ENCODE measurements at places on chromosomes 4 and X.

DNA sequence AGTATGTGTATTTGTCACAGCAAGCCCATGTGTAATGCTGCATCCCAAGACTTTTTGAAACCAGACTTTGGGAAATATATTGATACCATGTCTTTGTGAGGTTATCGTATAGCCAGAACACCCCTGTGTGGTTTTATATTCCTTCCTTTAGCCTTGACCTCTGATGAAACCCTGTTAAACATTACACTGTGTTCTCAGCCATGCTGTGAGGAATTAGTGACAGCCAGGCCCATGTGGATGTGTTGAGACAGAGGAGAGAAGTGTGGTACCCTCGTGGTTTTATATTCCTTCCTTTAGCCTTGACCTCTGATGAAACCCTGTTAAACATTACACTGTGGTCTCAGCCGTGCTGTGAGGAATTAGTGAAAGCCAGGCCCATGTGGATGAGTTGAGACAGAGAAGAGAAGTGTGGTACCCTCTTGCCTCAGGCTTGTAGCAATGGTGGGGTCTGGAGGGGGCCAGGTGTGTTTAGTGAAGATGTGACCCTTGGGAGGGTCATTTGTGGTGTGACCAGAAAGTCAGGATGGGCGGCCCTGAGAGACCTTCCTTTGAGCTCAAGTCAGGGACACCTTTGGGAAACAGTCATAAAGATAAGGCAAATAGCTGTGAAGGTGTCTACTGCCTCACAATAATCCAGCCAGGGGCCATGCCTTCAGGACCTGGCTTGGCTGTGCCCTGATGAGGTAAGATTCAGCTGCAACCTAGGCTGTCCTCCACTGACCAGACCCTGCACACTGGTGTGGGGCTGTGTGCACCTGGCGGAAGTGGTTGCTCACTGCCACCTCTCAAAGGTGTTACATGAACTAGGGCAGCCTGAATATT, 110.0 kb downstream of the IRF2 start:
- DNase-seq = no peak

DNA sequence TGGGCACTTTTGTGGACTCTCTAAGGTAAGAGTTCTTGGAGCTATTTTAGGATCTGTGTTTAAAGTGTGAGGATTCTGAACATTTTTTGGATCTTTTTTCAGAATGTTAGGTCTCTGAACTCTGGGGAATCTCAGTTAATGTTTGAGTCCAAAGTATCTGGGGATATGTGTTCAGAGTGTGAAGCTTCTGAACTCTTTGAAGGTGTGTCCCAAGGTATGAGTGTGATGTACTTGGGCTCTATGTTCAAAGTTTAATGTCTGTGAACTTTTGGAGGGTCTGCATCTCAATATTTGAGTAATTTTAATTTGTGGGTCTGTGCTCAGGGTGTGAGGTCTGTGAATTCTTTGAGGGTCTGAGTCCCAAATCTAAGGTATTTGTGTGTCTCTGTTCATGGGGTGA, 35.4 kb upstream of the PAGE4 start:
- DNase-seq = no peak

DNA sequence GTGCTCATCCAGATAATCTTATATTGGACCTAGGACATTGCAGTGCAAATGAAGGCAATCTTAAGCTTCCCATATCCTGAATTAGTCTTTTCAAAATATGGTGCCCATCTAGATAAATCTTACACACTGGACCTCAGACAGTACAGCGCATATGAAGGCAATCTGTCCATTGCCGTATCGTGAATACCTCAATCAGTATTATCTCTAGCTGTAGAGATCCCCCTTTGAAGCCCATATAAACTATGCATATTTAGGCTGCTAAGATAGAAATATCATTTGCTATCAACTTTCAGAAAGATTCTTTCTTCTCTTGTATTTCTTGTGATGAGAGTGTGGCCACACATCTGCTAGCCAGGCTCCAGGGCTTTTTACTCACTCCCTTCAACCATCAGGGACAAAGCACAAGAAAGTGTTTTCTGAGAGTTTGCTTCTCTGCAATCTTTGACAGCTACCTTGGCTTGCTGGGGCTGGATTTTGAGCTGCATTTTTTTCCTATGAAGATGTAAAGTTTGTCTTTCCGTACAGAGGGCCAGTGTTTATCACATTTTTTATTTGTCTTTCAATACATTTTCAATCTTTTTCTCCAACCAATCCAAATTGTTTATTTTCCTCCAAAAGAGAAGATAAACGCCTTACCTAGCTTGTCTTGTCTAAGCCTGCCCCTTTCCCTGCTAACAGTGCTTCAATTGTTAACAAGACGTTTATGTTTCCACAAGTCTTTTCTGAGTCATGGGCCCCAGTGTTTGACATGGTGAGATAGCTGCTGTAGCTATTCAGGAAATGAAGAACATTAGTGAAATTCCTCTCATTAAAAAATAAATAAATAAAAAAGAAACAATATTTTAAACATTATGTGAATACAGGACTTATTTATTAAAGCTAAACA, 57.6 kb upstream of the FAT1 start:
- DNase-seq = no peak

DNA sequence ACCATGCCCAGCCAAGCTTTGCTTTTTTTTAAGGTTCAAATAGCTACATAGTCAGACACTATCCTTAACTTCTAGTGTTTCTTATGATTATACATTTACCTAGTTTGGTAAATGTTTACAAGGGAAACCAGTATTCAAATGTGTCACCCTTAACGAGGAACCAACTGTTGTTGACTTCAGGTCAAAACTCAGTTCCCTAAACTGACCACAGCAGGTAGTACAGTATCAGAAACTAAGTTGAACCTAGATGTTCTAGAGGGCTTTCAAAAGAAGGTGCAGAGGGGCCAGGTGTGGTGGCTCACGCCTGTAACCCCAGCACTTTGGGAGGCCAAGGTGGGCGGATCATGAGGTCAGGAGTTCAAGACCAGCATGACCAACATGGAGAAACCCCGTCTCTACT, 11.3 kb downstream of the GPC4 start:
- no peak for DNase-seq

DNA sequence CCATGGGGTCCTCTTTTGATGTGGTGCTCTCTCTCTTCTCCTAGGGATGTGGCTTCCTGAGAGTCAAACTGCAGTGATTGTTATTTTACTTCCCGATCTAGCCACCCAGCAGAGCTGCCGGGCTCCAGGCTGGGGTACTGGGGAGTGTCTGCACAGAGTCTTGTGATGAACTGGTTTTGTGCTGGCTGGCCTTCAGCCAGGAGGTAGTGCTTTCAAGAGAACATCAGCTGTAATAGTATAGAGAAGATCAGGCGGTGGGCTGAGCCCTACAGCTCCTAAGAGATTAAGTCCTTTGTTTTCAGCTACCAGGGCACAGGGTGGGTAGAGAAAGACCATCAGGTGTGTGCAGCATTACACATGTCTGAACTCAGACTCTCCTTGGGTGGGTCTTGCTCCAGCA, 59.0 kb upstream of the AGTR2 start:
- DNase-seq = no peak

GRCh38 chr4:165458471-165458870, 79.7 kb downstream of the CPE start:
- no peak for DNase-seq

GRCh38 chr4:16896881-16897750, 1.3 kb downstream of the LDB2 start:
- no peak for DNase-seq

DNA sequence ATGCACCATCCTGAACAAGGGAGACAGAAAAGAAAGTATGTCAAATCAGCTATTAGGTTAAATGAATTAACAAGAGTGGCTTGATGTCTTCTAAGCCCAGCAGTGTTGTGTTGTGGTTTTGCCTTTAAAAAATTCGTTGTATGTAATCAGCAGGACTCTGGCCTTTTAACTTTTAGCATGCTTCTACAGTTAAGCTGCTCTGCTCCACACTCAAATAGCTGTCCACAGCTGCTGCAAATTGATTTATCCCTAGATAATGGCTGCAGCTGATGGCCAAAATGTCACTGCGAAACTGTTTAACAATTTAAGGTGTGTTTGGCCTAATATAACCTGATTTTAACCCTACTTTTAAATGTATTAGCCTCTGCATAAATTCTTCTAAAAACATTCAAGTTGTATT, 85.8 kb downstream of the CXXC4 start:
- DNase-seq = no peak

DNA sequence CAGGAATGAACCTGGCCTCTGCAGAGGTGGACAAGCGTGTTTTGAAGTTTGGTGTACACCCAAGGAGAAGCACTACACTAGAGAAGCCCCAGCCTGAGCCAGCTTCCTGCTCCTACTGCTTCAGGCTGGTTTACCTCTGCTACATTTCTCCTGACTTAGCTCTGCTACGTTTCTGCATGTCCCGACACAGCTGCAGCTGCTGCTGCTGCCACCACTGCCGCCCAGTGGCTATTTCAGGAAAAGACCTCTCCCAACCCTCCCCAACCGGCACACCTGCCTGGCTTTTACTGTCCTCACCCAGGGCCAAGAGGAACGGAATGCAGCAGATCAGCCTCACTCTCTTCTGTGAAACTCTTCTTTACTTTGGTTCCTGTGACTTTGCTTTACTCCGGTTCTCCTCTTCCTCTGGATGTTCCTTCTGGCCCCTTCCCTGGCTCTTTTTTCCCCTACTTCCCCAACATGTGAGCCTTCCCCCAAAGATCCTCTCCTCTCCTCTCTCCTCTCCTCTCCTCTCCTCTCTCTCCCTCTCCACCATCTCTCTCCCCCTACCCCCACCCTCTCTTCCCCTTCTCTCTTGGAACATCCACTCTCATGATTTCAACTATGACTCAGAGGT, 3.1 kb upstream of the P2RY4 start:
- DNase-seq = peak; percentile 2

DNA sequence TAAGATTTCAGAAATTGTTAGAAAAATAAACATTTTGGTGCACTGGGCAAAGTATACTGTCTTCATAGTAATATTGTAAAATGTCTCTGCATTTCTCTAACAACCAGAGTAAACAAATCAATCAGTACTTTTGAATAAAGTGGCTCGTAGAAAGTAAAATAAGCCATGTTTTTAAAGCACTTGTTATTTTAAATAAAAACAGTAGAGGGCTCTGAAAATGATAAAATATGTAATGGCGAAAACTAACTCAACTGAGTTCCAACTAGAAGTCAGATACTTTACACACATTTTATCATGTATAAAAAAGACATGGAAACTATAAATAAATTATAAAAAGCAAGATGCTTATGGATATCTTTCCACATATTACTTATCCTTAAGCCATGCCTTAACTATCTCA, 1134.4 kb downstream of the PDHA2 start:
- DNase-seq = no peak

DNA sequence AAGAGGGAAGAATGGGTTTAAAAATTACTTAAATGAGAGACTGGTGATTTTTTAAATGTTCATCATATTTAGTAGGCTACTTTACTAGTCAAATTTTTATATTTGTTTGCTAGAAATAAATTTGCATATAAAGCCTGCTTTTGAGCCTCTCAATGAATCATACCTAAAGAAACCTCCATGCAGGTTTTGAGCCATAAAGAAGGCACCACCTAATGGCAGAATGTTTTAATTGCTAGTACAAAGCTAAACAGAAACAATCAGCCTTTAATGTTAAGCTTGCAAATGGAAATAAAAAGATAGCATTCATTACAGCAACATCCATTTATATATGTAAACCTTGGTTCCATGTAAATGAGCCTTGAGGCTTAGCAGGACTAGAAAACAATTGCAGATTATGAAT, 989.7 kb downstream of the CCSER1 start:
- DNase-seq = no peak

DNA sequence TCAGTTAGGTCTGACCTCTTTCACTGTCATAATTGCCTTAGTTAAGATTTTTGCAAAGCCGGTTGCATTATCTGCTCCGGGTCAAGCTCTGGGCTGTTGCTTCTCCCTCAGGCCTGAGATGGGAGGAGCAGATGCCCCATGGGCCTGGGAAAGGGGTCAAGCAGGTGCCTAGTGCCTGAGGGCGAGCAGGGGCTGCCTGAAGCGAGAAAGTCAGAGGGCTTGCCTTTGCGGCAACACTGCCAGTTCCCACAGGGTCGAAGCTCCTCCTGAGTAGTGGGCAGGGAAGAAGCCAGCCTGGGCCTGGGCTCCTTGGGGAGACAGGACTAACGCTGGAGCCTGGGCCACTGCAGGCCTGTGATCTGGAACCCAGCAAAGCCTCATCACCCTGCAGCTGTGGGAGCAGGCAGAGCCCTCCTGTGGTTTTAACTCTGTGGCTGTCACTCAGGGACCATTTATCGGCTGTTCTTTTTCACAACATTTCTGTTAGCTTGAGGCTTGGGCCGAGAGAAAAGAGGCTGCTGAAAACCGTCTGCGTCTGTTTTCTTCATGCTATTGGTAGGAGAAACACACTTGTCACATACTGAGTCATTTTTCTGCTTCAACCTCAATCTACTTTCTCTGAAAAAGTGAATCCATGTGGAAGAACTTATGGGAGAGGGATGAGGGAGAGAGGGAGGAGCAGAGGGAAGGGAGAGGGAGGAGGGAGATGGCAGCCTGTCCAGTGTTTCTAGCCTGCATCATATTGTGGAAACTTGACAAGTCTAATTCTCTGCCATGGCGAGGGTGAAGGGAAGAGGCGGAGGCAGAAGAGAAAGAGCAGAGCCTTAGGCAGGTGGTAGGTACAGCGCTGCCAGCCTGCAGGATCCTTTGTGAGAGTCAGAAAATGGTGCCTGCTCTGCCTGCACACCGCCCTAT, 68.4 kb downstream of the RHOH start:
- DNase-seq = no peak

DNA sequence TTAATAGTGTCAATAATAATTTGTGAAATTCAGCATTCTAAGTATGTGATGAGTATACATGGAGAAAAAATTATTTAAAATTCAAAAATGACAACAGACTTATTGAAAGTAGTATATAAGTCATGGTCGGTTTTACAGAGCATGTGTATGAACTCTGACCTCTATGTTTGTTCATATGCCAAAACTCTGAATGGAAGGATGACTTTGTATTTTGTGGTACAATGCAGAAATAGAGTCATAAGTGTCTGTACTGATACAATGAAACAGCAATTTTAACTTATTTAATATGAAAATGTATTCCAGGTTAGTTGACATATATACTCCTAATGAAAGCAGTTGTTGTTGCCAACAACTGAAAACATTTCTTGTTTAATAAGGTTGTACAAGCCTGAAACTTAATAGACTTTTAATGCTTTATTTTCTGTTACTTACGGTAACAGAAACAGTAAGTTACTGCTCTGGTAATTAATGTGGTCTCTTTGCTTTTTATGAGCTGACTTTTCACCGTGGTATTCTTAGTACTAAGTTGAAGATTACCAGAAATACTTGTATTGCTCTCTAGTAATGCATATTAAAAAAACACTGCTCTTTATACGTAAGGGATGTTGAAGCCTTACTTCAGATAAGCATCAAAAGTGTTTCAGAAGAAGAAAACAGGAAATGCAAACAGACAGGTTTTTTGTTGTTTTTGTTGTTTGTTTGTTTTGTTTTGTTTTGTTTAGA, 1.9 kb downstream of the UBE2K start:
- no peak for DNase-seq

GRCh38 chrX:20685652-20686051, 418.9 kb upstream of the RPS6KA3 start:
- no peak for DNase-seq

GRCh38 chrX:143017272-143017671, 8.5 kb upstream of the SPANXN4 start:
- DNase-seq = no peak

GRCh38 chrX:24465532-24465865, 413 bp downstream of the PDK3 start:
- peak; percentile 0 for DNase-seq

GRCh38 chr4:108175966-108176365, 7.2 kb upstream of the LEF1 start:
- no peak for DNase-seq

GRCh38 chr4:76589402-76589801, 154.4 kb downstream of the SHROOM3 start:
- no peak for DNase-seq

GRCh38 chrX:110853610-110854009, 58.0 kb upstream of the CHRDL1 start:
- DNase-seq = no peak
